COR-L47 (cell line): ENCODE measurements at places on chromosomes 16 and 17.

DNA sequence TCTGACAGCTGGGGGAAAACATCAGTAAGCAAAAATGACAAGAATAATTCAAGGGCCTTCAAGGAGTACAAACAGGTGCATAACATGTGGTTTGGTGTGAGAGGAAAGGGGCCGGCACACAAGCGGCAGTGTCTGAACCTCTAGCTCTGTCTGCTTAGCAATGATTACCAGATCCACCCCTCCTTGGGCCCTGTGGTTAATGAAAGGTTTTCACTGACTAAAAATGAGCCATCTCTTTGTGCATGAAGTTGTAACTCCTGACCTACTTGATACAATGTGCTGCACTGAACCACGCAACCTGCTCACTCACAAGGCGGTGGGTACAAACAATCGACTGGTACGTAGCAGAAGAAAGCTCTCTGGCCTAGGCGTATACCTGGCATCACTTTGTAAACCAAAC lies 15.1 kb downstream of the FAM117A start:
- DNase-seq, result no peak

- DNase-seq, result no peak
These were observed 225.2 kb upstream of the MPHOSPH6 start for GRCh38 chr16:82395212-82395611.

DNA sequence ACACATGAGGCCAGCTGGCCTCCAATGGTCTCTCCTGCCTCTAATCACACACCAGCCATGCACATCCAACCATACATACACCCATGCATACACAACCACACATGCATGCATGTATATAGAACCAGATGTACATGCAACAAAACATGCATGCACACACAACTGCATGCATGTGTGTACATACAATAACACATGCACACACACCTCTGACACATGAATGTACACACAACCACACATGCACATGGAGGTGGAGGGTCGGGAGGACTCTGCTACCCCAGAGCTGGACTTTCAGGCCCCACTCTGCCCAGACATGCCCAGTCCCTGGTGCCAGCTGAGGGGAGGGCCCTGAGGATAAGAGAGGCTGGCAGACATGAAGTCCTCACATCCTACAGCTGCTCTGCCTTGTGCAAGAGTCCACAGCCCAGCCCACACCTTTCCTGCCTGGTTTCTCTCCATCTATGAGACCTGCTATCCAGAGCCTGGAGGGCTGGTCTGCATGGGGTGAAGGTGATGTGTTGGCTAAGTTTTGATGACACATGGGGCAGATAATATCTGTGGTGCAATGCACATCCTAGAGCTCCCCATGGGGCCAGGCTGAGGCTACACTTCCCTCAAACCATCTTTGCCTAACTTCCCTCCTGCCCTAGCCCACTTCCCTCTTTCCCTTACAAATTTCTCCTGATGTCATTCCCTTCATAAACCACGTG lies 50.9 kb upstream of the SDK2 start:
- no peak for DNase-seq

DNA sequence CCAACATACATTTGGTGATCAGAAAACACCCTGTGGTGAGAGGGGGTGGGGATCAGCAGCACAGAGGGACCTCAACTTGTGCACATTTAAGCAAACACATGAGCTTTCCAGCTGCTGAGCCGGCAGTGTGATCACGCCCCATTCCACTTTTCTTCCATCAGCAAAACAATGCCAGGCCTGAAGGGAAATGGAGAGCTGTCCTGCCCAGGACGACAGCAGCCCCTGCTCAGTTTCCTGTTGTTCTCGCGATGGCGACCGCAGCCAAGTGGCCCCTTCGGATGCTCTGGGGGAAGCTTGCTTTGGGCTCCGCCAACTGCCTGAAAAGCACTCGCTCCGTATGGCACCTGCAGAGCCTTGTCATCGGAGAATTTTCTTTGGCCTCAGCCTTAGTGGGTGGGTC lies 272.3 kb downstream of the FOXL1 start:
- DNase-seq, result no peak

GRCh38 chr16:73046849-73047214 lies 1.1 kb downstream of the ZFHX3 start:
- DNase-seq, result no peak

GRCh38 chr16:26744430-26744829 lies 322.3 kb upstream of the C16orf82 start:
- no peak for DNase-seq

DNA sequence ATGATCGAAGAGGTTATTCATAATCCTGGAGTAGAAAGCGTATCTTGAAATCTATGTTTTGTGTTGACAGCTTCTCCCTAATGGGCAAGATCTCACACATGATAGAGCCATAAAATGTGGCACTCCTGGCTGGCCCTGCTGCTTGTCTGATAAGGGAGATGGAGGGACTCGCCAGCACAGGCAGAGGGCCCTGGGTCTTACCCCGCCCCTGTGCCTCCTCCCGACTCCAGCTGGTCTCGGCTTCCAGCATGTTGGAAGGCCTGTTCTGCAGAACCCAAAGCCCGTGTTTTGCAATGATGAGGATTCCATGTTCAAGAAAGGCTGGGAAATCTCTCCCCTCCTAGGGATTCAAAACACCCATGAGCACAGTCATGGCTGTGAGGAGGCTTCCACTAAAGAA lies 106.7 kb upstream of the SDK2 start:
- DNase-seq, result no peak

DNA sequence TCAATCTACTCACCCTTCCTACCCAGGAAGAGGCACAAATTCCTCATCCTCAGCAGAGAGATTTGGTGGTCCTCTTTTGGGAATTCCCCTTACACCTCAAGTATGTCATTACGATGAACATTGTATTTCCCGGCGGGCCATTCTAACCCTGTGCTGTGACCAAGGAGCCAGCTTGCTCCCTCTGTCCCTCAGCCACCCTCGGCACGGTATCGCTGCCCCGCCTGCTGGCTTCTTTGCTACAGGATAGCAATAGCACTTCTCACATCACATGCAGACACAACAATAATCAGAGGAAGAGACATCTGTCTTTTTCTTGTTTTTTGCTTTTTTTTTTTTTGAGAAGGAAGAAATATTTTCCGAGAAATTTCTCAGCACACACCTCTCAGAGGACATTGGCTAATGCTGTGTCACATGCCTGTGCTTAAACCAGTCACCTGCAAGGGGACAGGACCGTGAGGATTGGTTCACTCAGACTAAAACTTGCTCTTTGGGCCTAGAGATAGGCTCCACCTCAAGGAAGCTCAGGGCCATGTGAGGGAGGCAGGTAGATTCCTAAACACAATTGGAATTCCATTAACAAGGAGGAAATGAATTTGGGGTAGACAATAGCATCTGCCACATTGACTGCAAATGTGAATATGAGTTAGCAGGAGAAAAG lies 41.2 kb downstream of the TMC5 start:
- no peak for DNase-seq

- DNase-seq, result peak; percentile 76
These were observed 9.4 kb downstream of the RPL19 start for GRCh38 chr17:39209317-39210092.

DNA sequence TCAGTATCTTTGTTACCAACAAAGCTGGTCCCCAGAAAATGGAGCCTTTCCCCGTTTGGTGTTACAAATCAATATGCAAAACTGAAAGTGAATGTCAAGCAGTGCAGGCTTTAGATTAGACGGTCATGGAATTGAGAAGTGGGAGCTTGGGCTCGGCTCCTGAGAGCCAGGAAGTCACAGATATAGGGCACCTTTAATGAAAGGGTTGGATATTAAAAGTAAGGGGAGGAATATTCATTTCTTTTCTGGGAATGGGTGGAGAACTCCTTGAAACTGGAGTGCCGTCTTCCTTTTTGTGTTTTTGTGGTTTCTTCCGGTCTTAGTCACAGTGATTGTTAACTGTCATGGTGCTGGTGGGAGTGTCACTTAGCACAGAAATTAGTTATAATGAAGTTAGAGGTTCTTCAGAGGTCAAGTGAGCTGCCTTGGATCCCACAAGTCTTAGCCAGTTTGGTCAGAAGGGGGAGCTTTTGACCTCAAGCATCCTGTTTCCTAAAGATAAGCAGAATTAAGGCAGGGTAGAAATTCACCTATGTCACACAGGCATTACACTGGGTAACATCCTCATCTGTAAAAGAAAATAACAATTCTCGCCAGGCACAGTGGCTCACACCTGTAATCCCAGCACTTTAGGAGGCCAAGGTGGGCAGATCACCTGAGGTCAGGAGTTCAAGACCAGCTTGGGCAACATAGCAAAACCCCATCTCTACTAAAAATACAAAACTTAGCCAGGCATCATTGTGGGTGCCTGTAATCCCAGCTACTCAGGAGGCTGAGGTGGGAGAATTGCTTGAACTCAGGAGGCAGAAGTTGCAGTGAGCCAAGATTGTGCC lies 9.6 kb upstream of the EIF1 start:
- DNase-seq, result no peak

- DNase-seq, result no peak
These were observed 300.2 kb downstream of the MAP2K6 start for GRCh38 chr17:69714669-69715068.

GRCh38 chr16:67311607-67312488 lies 14.7 kb downstream of the KCTD19 start:
- no peak for DNase-seq

- DNase-seq, result no peak
These were observed 12.4 kb downstream of the NAT9 start for GRCh38 chr17:74763565-74764387.

GRCh38 chr16:85337910-85338637 lies 225.8 kb upstream of the CIBAR2 start:
- no peak for DNase-seq

DNA sequence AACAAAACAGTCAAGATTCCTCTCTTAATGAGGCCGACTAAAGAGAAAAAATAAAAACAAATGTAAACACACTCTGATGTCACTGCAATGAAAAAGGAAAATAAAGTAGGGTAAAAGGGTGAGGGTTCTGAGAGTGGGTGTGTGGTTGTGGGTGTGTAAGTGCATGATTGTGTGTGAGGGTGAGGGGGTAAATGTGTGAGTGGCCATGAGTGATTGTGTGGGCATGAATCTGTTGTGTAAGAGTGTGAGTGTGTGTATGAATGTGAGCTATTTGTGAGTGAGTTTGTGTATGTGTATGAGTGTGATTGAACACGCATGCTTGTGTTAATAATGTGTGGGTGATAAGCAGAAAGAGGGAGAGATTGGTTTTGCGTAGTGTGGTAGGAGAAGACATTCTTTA lies 132.8 kb downstream of the CDH11 start:
- DNase-seq, result no peak

GRCh38 chr16:72992142-72992601 lies 55.8 kb downstream of the ZFHX3 start:
- no peak for DNase-seq

DNA sequence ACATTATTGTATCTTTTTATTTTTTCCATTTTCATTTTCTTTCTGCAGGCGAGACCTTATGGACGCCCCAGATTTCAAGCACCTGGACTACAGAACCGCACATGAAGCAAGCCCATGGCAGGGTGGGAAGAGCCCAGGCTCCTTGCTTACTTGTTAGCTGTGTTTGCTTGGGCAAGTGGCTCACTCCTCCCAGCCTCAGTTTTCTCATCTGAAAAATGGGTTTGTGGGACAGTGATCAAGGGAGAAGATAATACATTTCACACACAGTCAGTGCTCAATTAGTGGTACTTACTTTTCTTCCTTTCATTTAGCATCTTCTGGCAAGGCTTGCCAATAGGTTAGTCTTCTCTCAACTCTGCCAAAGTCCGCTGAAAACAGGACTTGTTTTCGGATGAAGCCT lies 117.5 kb downstream of the IRX3 start:
- no peak for DNase-seq

DNA sequence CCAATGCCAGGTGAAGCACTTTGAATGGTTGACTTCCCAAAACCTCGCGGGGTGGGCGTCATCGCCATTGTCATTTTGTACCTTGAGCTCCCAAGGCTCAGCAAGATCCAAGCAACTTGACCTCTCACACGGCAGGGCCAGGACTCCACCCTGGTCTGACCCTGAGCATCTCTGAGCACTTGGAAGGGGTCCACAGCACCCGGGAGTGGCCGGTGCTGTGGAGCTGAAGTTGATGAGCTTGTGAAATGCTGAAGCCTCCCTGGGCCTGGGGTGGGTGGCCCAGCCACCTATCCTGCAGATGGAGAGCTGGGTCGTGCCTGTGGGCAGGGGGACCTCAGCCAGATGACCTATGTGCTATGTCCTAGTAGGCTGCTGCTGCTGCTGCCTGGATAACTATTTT lies 283.3 kb upstream of the FOXF1 start:
- no peak for DNase-seq

DNA sequence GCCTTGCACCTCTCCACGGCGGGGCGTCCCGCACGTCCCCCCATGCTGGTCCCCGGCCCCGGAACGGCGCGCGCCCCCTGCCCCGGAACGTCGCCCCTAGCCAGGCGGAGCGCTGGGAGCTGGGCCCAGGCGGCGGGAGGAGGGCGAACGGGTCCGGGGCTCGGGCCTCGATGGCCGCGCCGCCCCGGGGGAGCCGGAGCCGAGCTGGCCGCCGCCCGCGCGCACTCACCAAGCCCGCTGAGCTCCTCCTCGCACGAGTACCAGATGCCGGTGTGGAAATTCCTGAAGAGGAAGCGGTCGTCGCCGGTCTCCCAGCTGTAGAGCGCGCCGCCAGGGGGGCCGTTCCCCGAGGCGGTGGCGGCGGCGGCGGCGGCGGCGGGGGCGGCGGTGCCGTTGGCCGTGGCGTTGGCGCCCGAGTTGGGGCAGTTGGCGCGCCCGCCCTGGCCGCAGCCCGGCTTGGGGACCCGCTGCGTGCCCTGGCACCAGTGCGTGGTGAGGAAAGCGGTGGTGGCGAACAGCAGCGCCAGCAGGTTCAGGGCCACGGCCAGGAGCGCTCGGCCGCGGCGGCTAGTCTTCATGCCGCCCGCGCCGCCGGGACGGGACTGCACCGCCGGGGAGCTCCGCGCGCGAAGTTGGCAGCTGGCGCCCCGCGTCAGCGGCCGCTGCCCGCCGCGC lies 530 bp downstream of the GSG1L start:
- no peak for DNase-seq

- no peak for DNase-seq
These were observed 90.5 kb downstream of the C16orf78 start for GRCh38 chr16:49464093-49464492.

- no peak for DNase-seq
These were observed 849 bp upstream of the SULT1A1 start for GRCh38 chr16:28610595-28611191.

- DNase-seq, result no peak
These were observed 83.2 kb downstream of the STH start for GRCh38 chr17:46082257-46082656.

DNA sequence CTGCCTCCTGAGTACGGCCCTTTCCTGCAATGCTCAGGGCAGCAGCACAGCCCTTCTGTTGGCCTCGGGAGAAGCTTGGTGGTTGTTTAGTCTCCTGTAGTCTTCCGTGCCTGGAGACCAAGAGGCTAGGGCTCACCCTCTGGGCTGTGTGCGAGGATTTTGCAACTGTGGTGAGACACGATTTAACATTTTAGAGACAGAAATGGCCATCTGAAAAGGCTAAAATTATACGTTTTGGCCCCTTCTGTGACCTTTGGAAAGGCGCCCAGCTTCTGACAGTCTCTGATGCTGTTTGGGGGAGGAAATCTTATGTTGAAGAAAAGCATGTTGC lies 33.1 kb downstream of the FOXL1 start:
- no peak for DNase-seq

- no peak for DNase-seq
These were observed 17.0 kb downstream of the BCL7C start for GRCh38 chr16:30876867-30877266.
